ENCODE measurements at places on chromosomes 12 and 14.

DNA sequence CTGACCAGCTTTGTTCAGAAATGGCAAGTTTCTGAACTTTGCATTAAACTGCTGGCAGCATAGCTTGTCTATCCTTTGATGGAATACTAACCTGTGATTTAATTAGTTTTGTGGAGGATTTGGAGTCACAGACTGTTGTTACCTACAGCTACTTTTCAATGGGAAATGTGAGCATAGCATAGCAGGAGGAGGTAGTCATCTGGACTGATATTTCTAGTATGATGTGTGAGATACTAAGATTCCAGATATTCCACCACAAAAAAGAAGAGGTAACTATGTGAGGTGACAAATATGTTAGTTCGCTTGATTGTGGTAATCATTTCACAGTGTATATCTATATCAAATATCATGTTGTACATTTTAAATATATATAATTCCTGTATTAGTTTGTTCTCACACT lies 833.0 kb downstream of the SLC6A15 start:
- DNase-seq = no peak

GRCh38 chr12:50986966-50987737 lies 34.8 kb downstream of the HIGD1C start:
- no peak for DNase-seq

DNA sequence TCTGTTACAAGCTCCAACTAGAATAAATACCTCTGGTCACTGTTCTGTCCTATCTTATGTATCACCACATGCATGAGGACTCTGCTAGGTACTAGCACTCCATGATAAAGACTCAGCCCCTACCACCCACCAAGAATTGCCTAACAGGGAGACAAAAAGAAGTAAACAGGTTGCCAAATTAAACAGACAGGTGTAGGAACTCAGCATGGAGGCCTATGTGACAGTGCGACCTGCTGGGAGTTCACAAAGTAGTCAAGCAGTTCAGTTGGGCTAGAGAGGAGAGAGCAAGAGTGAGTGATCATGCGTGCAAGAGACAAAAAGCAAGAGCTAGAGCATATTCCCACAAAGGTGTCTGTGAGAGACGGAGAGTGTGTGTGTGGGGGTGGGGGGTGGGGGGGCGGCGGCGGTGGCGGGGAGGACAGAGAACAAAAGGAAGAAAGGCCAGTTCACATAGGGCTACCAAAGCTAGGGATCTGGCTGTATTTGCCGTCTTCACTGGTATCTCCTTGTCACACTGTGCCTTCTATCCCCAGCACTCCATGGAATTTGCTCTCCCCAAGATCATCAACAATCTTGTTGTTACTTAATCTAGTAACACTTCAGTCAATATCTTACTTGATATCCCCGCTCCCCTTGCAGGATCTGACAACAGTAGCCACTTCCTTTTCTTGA lies 81.2 kb downstream of the SPPL3 start:
- DNase-seq = no peak

- DNase-seq = no peak
Observed at GRCh38 chr12:26940516-26941214, 2.4 kb downstream of the FGFR1OP2 start.

- DNase-seq = no peak
Observed at GRCh38 chr12:80432061-80432460, 12.0 kb upstream of the PTPRQ start.

- DNase-seq = no peak
Observed at GRCh38 chr12:59087077-59087673, 166.9 kb upstream of the LRIG3 start.

DNA sequence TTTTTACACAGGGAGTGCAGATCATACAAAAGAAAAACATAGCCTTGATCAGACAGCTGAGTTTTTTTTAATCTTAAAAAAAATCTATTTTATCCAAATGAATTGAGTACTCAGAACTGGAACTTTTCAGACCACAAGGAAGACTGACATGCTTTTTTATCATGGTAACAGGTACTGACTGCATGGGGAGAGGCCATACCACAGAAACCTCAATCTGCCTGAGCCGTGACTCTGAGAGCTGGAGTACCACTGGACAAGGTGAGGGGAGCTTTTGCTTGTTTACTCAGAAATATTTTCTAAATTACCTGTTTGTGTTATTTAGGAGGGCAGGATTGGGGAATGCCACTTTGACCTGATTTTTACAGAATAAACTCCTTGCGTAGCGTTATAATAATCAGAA lies 143.9 kb downstream of the ALX1 start:
- no peak for DNase-seq

DNA sequence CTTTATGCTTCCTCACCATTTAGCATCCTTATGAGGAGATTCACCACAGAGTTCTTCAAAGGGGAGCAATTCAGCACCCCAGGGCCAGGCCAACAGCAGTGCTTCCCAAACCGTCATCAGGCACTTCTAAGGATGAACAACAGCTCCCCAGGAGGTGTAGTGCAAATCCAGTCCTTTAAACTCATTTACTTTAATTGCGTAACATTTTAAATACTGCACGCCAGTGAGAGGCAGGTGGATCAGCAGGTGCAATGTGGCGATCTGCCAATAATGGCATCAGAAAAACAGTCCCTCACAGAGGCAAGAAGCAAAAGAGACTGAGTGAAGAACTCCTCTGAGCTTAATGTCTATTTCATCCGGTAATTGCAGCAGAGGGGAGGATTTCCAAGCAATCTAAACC lies 770.9 kb upstream of the FOXG1 start:
- no peak for DNase-seq

DNA sequence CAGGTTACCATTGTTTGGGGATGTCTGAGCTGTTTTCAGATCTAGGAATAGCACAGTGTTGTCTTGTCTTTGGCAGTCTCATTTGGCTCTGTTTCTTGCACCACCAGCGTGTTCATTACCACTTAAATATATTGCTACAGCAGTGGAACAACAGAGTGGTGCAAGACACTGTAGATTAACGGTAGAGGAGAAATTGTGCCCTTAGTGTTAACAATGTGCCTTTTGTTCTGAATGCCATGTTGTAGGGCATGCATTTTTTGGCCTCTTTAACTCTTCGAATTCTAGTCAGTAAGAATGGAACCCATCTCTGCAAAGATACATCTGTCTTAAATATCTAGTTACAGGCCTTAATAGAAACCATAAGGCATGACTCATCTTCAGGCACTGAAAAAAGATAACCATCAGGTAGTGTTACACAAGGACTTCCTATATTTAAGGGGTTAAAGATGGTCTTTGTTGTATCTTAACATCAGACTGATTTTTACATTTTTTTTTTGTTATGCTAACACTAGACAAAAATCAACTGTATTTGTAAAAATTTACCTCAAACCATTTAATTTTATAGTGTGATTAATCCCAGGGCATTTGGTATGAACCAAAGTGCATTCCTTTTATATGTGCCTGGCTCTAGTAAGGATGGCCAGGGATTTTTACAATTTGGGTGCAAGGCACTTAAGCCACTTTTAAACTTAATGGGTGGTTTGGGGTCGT lies 12.9 kb downstream of the DYRK2 start:
- no peak for DNase-seq

- no peak for DNase-seq
Observed at GRCh38 chr14:101472518-101472849, 88.8 kb upstream of the DIO3 start.
